Tibial artery (tissue), 4 donors: ENCODE measurements at places on chromosomes 3 and 15.

DNA sequence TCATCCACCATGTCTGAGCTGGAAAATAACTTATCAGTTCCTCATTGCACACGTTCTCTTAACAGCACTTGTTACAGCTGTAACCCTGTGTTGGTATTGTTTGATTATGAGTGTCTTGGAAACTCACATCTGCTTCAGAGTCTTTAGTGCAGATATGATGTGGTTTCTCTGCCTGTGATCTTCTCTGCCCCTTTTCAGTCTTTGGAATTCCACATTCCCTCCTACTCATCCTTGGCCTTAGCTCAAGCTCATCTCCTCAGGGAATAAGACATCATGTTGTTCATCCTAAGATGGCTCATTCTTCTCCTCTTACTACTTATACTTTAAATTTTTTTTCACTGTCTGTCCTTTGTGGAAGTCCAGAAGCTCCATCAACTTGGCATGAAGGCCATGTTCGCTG, 77.7 kb downstream of the SYNPR start:
- H3K4me3 ChIP-seq = no peak overlapping the region
- peaks cover 10% of the 10 kb centered on the region for H3K27me3 ChIP-seq
- no peaks in the 10 kb centered on the region for H3K36me3 ChIP-seq
- no peak for DNase-seq

GRCh38 chr3:175495331-175495730, 636.2 kb downstream of the NAALADL2 start:
- no peaks in the 10 kb centered on the region for H3K36me3 ChIP-seq
- no peak overlapping the region for H3K4me3 ChIP-seq
- no peak overlapping the region for H3K27ac ChIP-seq
- no peaks in the 10 kb centered on the region for H3K27me3 ChIP-seq

DNA sequence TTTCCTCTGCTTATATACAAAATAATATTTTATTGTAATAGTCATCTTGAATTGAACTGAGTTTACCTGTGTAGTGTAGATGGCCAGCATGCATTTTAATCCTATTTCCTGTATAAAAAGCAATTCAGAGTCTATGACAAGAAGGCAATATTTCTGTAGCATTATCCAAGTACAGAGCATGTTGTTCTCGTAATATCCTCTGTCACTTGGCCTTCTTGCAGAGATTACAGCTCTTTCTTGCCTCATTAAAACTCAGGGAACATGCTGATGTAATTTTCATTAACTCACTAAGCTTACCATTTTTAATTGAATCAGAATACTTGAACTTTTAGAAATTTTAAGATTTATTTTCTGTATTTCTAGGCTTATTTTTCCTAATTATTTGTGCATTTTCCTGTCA, 203.3 kb upstream of the AGTR1 start:
- no peaks in the 10 kb centered on the region for H3K27me3 ChIP-seq
- H3K4me3 ChIP-seq = no peak overlapping the region
- no peak overlapping the region for H3K27ac ChIP-seq
- no peaks in the 10 kb centered on the region for H3K4me1 ChIP-seq

- no peaks in the 10 kb centered on the region for H3K27me3 ChIP-seq
- H3K4me1 ChIP-seq = no peaks in the 10 kb centered on the region
- no peak overlapping the region for H3K4me3 ChIP-seq
- DNase-seq = no peak
- H3K27ac ChIP-seq = no peak overlapping the region
- no peaks in the 10 kb centered on the region for H3K36me3 ChIP-seq
Observed at GRCh38 chr3:43496740-43497375, 125.0 kb downstream of the ANO10 start.

- H3K36me3 ChIP-seq = no peaks in the 10 kb centered on the region
- H3K4me3 ChIP-seq = no peak overlapping the region
- no peaks in the 10 kb centered on the region for H3K27me3 ChIP-seq
- no peak overlapping the region for H3K27ac ChIP-seq
- H3K4me1 ChIP-seq = no peaks in the 10 kb centered on the region
- DNase-seq = no peak
Observed at GRCh38 chr3:99895703-99896441, 78.2 kb downstream of the CMSS1 start.

GRCh38 chr15:67134067-67134838, 68.9 kb downstream of the SMAD3 start:
- peaks cover 38% of the 10 kb centered on the region for H3K4me1 ChIP-seq
- no peaks in the 10 kb centered on the region for H3K36me3 ChIP-seq
- no peak overlapping the region for H3K4me3 ChIP-seq
- H3K27me3 ChIP-seq = no peaks in the 10 kb centered on the region

DNA sequence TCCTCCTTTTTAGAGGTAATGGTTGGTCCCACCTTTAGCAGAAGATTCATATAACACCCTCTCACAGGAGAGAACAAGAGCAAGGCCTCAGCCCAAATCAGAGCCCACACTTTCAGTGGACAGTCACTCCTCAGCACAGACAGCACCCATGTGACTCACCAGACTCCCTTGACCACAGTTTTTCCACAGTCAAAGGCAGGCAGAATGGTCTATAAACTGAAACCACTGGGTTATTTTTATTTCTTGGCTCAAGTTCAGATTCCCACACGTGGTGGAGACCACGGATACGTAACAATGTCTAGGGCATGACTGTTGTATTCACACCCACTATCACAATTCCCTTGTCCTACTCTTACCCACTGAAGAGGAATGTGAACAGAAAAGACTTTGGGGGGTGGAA, 237.8 kb upstream of the UBE2E1 start:
- H3K4me1 ChIP-seq = no peaks in the 10 kb centered on the region
- no peaks in the 10 kb centered on the region for H3K27me3 ChIP-seq
- no peak overlapping the region for H3K4me3 ChIP-seq
- H3K36me3 ChIP-seq = no peaks in the 10 kb centered on the region
- peak overlapping the region; percentile 1 for H3K27ac ChIP-seq

- H3K27ac ChIP-seq = no peak overlapping the region
- no peaks in the 10 kb centered on the region for H3K4me1 ChIP-seq
- no peak for DNase-seq
- no peaks in the 10 kb centered on the region for H3K27me3 ChIP-seq
Observed at GRCh38 chr15:100301910-100302431, 39.8 kb downstream of the ADAMTS17 start.

DNA sequence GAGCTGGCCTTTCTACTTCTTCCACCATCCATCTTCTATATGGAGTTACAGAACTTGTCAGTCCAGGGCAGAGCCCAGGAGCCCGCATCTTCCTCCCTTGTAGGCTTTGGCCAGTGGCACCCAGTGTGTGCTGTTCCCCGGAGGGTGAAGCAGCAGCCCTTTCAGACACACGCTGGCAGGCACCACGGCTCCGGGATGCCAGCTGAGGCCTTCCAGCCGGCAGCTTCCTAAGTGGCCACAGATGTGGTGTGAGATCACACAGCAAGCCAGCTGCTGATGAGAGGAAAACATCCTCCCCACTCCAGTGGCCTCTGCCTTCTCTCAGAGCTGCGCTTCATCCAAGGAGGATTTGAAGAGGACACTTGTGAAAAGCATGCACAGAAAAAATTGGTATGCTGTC, 24.1 kb downstream of the CRABP1 start:
- H3K27me3 ChIP-seq = peaks cover 30% of the 10 kb centered on the region
- no peaks in the 10 kb centered on the region for H3K4me1 ChIP-seq

GRCh38 chr3:177816667-177817208, 619.5 kb upstream of the TBL1XR1 start:
- H3K4me1 ChIP-seq = no peaks in the 10 kb centered on the region
- DNase-seq = no peak
- H3K36me3 ChIP-seq = no peaks in the 10 kb centered on the region
- no peaks in the 10 kb centered on the region for H3K27me3 ChIP-seq
- H3K4me3 ChIP-seq = no peak overlapping the region

DNA sequence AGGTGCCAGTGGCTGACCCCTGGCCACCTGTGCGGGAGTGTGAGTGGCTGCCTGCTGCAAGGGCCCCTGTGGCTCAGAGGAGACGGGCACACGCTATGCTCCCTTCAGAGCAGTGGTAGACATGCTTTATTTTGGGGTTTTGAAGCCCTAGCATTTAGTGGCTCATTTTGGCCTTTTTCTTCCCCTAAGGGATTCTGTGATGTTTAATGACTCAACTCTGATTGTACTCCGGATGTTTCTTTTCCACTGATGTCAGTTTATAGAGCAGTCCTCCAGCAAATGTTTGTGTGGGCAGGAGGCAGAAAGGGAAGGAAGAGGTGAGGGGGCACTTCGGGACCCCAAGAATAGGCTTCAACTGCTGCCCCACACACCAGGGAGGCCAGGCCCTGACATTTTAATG, 288.9 kb upstream of the C2CD4B start:
- no peaks in the 10 kb centered on the region for H3K36me3 ChIP-seq
- H3K4me1 ChIP-seq = peaks cover 18% of the 10 kb centered on the region
- no peaks in the 10 kb centered on the region for H3K27me3 ChIP-seq
- no peak for DNase-seq
- no peak overlapping the region for H3K4me3 ChIP-seq

- no peak overlapping the region for H3K27ac ChIP-seq
- no peak overlapping the region for H3K4me3 ChIP-seq
- no peaks in the 10 kb centered on the region for H3K36me3 ChIP-seq
- H3K4me1 ChIP-seq = peaks cover 47% of the 10 kb centered on the region
- no peaks in the 10 kb centered on the region for H3K27me3 ChIP-seq
- no peak for DNase-seq
Observed at GRCh38 chr3:174955513-174956016, 96.4 kb downstream of the NAALADL2 start.

DNA sequence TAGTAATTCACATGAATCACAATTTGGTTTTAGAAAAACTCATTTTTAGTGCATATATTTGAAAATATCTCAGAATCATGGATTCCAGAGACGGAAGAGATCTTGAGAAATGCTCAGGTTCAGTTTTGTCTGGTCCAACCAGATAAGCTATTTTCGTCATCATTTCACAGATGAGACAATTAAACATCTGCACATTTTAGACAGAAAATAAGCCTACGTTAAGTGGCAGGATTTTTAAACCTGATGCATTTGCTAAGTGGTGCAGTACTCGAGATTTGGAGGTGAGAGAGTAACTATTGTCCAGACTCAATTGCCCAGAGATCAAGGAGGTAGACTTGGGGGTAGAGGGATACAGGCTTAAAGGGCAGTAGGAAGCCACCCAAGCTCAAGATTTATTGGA, 90.5 kb downstream of the CCNL1 start:
- no peak for DNase-seq
- peaks cover 4% of the 10 kb centered on the region for H3K4me1 ChIP-seq
- H3K27ac ChIP-seq = no peak overlapping the region

- H3K4me1 ChIP-seq = no peaks in the 10 kb centered on the region
- no peak overlapping the region for H3K4me3 ChIP-seq
- no peak overlapping the region for H3K27ac ChIP-seq
- no peak for DNase-seq
Observed at GRCh38 chr15:39255760-39256159, 325.1 kb upstream of the THBS1 start.

- no peak overlapping the region for H3K4me3 ChIP-seq
- H3K4me1 ChIP-seq = no peaks in the 10 kb centered on the region
- no peak for DNase-seq
Observed at GRCh38 chr3:142433110-142433509, 14.7 kb downstream of the XRN1 start.

- H3K27me3 ChIP-seq = no peaks in the 10 kb centered on the region
- H3K4me1 ChIP-seq = peaks cover 32% of the 10 kb centered on the region
- H3K4me3 ChIP-seq = peak overlapping the region; percentile 28
- peaks cover 13% of the 10 kb centered on the region for H3K36me3 ChIP-seq
- no peak for DNase-seq
- H3K27ac ChIP-seq = no peak overlapping the region
Observed at GRCh38 chr3:45664578-45664977, 24.6 kb upstream of the SACM1L start.

GRCh38 chr3:194671511-194671899, 486 bp downstream of the LSG1 start:
- peak overlapping the region; percentile 66 for H3K4me3 ChIP-seq
- H3K27ac ChIP-seq = peak overlapping the region; percentile 90
- H3K4me1 ChIP-seq = peaks cover 12% of the 10 kb centered on the region
- DNase-seq = no peak

DNA sequence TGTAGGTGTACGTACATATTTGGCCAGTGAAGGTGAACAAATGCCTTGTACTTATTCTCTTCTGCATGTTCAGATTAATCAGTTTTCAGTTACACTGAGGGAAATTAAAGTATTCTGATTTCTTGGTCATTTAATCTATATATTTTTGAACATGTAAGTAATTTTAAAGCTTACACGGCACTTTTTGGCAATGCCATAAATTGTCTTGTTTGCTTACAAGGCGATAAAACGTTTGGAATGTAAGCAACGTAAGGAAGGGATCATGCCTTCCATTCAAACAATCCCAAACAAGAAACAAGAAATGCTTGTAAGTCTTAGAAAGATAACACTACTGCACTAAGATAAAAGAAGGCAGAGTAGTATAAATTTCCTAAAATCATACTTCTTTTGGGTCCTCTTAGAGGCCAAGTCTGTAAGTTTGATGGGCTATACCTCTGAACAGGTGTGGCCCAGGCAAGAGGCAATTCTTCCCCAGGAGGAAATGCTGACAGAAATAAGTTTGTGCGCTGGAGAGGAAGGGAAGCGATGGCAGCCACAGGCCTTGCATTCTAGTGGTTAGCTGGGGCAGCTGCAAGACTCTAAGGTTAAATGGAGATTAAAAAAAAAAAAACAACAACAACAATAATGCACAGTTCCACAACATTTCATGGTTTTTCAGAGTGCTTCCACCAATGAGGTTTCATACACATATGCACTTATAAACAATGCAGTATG, 73.8 kb downstream of the GOLIM4 start:
- no peak overlapping the region for H3K27ac ChIP-seq
- no peak for DNase-seq
- no peak overlapping the region for H3K4me3 ChIP-seq
- H3K27me3 ChIP-seq = no peaks in the 10 kb centered on the region
- no peaks in the 10 kb centered on the region for H3K4me1 ChIP-seq

DNA sequence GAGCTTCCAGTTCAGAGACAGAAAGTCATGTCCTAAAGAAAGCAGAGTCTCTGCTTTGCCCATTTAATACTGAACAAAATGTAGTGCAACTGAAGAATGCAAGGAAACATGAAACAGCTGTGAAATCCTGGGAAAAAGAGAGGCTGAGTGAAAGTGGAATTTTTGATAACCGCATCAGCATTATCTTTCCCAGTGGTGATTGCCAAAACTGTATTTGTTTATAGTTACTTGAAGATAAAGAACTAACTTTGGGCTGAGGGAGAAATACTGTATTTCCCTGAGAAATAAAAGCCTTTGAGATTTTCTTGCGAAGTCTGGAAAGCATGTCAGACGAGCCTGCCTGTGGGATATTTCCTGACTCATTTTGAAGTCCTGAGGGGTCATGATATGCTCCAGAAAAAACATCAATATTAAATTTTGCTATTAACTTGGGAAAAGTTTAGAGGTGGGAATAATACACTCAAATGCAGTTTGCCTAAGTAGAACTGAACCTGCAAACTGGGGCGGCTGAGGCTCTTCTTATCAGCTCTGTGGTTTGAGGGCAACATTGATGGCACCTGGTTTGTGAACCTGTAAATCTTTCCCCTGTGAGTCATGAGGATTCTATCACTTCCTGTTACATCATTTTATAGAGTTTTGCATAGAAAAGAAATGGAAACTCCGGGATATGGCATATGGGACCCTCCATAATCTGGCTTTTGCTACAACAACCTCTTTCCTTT, 855.3 kb downstream of the MCTP2 start:
- no peaks in the 10 kb centered on the region for H3K4me1 ChIP-seq
- H3K4me3 ChIP-seq = no peak overlapping the region
- H3K36me3 ChIP-seq = no peaks in the 10 kb centered on the region
- no peak overlapping the region for H3K27ac ChIP-seq

- DNase-seq = no peak
- H3K27ac ChIP-seq = peak overlapping the region; percentile 94
- peaks cover 98% of the 10 kb centered on the region for H3K4me1 ChIP-seq
- no peak overlapping the region for H3K4me3 ChIP-seq
- no peaks in the 10 kb centered on the region for H3K36me3 ChIP-seq
Observed at GRCh38 chr3:4508048-4508981, 15.2 kb downstream of the ITPR1 start.

- no peak overlapping the region for H3K4me3 ChIP-seq
- H3K27me3 ChIP-seq = no peaks in the 10 kb centered on the region
- H3K27ac ChIP-seq = no peak overlapping the region
- no peaks in the 10 kb centered on the region for H3K4me1 ChIP-seq
- H3K36me3 ChIP-seq = no peaks in the 10 kb centered on the region
Observed at GRCh38 chr15:28078191-28078719, 20.9 kb downstream of the OCA2 start.
